ENCODE measurements at places on chromosomes 16 and 17.

GRCh38 chr17:2967515-2967914, 95.9 kb downstream of the OR1D5 start:
- DNase-seq = no peak

DNA sequence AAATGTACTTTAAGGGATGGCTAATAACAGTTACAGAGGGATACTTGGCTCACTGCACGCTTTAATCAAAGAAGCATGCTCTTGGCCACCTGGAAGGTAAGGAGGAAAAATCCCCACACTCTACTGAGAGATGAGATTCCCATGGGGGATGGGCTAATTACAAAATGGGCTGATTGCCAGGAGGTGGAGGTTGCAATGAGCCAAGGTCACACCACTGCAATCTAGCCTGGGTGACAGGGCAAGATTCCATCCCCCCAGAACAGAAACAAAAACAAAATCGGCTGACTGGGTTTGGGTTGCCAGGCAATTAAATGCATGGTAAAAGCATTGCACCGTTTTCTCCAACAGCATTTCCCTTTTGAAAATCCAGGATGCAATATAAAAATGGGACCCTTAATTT, 18.0 kb downstream of the N4BP1 start:
- DNase-seq = no peak

- DNase-seq = no peak
Observed at GRCh38 chr17:44587339-44587738, 30.1 kb downstream of the FZD2 start.

- no peak for DNase-seq
Observed at GRCh38 chr16:76444832-76445231, 167.6 kb downstream of the CNTNAP4 start.

DNA sequence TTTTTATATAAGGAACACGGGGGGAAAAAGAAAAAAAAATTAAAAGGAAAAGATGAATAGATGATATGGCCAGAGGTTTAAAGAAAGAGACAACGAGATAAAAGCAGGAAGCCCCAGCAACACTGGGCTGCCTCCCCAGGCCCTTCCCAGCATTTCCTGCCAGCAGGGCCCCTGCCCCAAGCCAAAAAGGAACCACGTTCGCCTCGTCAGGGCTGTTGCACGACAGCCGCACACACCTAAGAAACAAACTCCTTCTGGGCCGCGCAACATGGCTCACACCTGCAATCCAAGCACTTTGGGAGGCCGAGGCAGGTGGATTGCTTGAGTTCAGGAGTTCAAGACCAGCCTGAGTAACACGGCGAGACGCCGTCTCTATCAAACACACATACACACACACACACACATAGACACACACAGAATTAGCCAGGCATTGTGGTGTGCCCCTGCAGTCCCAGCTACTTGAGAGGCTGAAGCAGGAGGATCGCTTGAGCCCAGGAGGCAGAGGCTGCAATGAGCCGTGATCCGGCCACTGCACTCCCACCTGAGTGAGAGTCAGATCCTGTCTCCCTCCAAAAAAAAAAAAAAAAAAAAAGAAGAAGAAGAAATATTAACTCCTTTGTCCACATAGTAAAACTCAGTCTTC, 83.0 kb downstream of the ANKRD11 start:
- no peak for DNase-seq

All from stimulated activated naive CD8-positive, alpha-beta T cell treated with anti-CD3 and anti-CD28 coated beads, Interleukin-15, Interleukin-2, amounts not matched to agents 100 U/mL and 50 U/mL, for 24 hours (primary cell).